ENCODE measurements at places on chromosomes 2 and 18. TPM values are rescaled to one million over a fixed set of nuclear protein-coding genes. Genes with fewer than 3 reads are reported as not detected.

DNA sequence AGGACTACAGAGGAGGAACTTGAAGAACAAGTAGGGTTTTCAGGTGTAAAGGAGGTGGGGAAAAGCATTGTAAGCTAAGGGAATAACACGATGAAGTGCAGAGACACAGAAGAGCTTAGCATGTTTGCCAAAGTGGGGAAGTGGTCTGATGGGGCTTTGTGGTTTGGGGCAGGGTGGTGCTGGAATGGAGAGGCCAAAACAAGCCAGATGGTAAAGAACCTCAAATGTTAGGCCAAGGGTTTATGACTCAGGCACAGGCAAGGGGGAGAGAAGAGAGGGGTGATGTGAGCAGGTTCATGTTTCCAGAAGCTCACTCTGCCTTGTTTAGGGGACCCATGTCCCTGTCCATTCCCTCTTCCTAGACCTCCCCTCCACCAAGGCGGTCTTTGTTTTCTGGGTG is 104.5 kb upstream of the YWHAQ start:
- no peak for DNase-seq

DNA sequence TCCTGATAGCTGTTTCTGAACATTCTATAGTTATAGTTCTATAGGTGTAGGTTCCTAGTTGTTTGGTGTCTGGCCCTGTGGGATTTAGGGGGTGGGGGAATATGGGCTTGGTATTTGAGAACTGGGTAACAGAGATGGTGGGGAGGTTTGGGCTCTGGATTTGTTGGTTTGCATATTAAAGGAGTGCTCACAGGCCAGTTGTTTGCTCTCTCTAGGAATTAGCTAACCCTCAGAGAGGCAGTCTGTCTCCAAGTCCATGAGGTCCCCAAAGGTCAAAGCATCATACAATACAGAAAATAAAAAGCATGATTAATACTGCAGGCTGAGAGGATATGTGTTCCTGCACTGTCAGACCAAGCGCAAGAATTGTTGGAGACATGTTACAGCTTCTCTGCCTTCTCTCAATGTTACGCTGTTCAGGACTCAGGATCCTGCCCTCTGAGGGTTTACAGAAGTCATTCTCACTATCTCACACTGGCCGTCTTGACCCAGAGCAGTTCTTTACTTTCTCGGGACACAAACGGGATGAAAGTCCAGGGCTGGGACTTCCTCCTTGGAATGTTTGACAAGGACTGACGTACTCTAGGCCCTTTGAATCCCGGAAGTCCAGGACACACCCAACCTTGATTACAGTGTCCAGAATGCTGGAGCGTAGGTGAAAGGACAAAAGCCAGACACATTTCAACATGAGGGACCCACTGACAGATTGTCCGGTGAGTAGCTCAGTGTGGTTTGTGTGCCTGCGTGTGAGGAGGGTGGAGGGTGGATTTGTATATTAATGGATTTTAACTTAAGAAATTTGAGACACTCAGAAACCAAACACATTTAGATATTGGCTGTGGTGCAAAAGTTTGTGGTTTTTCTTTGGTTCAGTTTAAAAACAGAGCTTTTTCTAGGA is at the start of gene NOSTRIN:
Gene NOSTRIN, plus strand, starts transcription at position 677 of the 898 bp plus-strand sequence. Its CDS starts 10 bp downstream, at position 687.
- peak; percentile 61 for DNase-seq

GRCh38 chr2:20179755-20180594 is 45.0 kb downstream of the SDC1 start:
- no peak for DNase-seq

DNA sequence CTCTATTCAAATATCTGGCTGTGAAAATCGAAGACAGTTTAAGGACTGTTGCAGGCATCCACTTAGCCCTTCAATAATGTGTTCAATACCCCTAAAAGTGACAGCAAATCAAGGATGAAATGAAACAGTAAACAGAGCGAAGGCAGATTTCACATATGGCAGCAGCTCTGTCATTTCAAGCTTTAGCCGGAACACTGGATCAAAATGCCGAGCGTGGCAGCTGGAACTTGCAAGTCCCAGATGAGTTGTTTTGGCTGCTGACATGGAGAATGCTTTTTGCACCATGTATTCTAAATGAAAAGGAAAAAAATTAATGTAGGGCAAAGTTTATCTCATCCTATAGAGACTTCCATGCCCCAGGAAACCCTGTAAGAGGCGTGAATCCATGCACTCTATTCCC is 18.0 kb downstream of the LRRC30 start:
- no peak for DNase-seq

DNA sequence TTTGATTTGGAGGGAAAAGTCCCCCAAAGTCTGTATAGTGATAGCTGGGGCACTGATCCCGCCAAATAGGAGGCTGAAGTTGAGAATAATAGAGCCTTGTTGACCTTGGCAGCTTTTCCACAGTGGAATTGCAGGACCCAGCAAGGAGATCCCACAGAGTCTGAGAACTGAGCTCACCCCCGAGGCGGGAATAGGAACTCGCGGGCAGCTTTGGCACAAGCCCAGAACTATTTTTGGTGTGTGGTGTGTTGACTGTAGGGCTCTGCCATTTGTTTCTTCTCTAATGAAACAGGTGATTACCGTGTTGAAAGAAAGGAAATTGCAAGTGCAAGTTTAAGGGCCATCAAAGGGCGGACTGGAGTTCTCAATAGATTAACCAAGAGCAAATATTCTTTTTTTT is 34.0 kb downstream of the SH3RF3 start:
- no peak for DNase-seq

DNA sequence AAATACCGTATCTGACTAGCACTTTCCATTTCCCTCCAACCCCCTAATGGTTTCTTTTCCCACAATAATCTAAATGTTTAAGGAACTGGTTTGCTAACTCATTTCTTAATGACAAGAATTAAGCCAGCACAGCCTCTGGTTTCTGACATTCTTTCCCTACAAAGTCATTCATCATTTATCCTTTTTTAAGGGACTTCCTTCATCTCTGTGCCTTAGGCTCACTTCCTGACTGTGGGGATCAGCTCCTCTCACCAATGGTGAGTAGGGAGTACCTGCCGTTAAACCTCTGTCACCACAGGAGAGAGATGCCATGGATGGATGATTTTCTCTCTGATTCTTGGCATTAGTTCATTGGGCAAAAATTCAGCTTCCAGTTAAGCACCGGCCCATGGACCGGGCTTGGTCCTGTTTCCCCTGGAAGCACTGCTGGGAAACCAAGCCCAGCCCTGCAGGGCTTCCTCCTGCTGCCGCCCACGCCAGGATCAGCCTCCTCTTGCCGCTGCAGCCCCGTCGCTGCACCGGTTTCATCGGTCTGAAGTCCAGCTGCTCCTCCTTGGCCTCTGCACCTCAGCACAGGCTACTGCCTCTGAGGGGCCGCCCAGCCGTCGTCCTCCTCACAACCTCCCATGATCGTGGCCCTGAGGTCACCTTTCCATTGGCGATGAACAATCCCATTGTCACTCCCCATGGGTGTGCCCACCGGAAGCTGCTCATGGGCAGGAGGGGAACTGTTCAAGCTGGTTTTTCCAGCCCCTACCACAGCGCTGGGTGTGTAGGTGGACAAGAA is 64.0 kb upstream of the ZNF516 start:
- no peak for DNase-seq

DNA sequence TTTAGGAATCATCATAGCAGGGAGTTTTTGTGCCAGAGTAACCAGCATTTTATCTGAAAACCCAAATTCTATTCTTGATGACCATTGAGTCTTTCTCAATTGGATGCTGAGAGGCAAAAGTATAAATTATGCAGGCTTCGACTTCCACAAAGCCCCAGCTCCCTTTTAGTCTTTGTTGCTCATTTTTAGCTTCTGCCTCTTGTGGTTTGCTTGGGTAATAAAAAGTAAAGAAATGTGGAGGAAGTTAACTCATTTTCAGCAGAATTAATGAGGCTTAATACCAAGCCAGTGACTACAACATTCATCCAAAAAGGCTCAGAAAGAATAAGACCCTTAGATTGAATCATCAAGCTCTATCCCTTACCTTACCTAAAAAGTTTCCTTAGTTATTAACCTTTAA is 18.6 kb downstream of the ERMN start:
- DNase-seq: no peak

DNA sequence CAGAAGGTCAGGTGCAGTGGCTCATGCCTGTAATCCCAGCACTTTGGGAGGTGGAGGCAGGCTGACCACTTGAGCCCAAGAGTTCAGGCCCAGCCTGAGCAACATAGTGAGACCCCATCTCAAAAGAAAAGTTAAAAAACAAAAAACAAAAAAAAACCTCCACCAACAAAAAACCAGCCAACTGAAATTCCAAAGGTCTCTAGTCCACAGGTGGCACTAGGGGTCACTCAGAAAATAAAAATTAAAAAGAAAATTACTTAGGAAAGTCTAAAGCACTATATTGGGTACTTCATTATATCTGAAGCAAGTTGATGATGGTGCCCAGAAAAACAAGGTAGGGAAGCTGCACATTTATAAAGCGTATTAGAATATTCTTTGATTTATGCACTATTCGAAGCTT is 26.9 kb downstream of the ANXA4 start:
- DNase-seq: no peak

- DNase-seq: no peak
Observed at GRCh38 chr2:192551760-192552159, 357.0 kb upstream of the TMEFF2 start.

DNA sequence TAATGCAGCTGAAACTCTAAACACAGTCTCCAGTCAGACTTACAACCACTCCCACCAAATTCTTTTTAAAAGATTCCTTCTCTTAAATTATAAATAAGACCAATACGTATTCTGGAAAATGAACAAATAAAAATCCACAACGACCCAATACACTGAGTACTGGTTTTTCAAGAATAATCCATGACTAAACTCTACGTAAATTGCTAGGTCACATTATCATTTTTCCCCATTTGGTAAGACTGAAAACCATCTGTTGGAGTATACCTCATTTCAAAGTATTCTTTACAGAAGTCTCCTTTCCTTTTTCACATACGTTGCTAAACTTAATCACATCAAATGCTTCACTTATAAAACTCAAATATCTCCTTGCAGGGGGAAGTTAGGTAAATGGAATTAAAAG is 6.0 kb downstream of the ZNF516 start:
- DNase-seq: no peak

- no peak for DNase-seq
Observed at GRCh38 chr18:9441061-9441460, 34.3 kb upstream of the RALBP1 start.

DNA sequence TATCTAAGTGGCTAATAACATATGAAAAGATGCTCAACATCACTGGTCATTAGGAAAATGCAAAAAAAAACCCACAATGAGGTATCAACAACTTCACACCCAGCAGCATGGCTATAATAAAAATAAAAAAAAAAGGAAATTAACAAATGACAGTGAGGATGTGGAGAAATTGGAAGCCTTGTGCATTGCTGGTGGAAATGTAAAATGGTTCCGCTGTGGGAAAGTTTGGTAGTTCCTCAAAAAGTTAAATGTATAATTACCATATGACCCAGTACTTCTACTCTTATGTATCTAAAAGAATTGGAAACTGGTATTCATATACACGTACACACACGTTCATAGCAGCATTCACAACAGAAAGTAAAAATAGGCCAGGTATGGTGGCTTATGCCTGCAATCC is 15.5 kb upstream of the CACNB4 start:
- no peak for DNase-seq

GRCh38 chr18:67428158-67428557 is 88.4 kb downstream of the DSEL start:
- no peak for DNase-seq

- peak; percentile 44 for DNase-seq
Observed at GRCh38 chr2:54084600-54084999, 30.8 kb upstream of the ACYP2 start.

DNA sequence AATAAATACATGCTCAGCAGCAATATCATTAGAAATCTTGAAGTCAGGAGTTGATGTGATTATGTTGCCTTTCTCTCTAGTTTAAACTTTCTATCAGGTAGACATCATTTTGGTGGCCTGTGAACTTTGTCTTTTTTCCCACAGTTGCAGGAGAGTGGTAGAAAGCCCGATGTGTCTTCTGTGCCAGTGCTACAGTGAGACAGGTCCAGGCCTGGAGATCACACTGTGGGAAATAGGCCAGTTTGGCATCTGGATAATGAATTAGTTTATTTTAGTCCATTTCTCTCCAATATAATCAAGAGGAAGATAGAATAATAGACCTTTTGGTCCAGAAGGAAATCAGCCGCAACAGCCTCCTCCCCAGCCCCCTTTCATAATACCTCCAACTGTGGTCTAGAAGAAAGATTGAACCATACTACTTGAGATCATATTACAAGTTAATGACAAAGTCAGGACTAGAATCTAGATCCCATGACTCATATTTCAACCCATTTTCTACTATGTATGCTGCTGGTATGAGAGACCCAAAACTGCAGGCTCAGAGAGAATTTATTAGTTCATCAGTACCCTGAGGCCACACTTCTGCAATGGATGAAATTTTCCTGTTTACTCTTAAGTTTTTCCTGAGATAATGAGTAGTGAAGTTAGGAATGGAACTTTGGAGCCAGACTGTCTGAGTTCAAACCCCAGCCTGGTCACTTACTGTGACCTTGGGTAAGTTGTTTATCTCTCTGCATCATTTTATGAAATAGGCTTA is 20.6 kb downstream of the KCMF1 start:
- DNase-seq: no peak

DNA sequence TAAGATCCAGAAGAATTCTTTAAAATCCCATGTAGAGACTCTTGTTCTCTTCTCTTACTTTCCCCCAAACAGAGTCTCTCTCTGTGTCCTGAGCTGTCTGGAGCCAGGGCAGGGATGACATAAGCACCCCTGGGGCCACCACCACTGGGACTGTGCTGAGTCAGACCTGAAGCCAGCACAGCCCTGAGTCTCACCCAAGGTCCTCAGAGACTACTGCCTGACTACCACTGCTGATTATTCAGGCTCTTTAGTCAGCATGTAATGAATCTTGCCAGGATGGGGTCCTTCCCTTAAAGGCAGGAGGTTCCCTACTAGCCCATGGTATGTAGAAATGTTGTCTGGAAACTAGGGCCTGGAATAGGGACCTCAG is 34.9 kb upstream of the DYNC1I2 start:
- no peak for DNase-seq

DNA sequence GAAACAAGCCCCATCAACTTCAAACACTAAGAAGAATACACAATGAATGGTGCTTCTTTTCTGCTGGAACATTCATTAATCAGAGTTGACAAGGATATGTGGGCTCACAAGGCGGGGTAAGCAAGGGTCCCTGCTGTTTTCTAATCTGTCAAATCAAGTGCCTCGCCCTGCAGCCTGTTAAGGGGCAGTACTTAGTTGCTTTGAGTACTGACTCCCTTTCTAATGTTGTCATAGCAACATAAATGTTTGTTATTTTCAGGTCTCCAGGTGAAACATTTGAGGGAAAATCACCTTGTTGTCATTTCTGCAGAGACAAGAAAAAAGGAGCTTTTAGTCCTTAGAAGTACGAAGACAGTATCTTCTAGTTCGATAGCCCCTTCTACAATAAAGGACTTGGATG is 284.7 kb upstream of the PKDCC start:
- no peak for DNase-seq

DNA sequence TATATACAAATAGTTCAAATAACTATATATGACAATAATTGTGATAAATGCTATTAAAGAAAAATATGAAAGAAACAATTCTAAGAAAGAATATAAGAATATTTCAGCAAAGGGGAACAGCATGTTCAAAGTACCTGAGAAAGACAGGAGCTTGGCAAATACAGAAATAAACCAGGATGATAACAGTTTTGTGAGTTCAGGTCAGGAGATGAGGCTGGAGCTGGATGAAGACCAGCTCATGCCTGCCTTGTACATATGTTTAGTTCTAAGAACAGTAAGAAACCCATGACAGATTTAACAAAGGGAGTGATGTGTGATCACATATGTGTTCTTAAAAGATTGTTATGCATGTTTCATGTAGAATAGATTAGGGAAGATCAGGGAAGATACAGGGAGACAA is 98.2 kb downstream of the R3HDM1 start:
- no peak for DNase-seq

SLC16A14 gene
- polyA plus RNA-seq: 2.0 TPM

LINC00305 gene
- 13.2 TPM for polyA plus RNA-seq

GPBAR1 gene
- polyA plus RNA-seq: 3.4 TPM

CCBE1 gene
- polyA plus RNA-seq: 1.9 TPM
